ENCODE measurements at places on chromosomes 16 and 17. TPM values are rescaled to one million over a fixed set of nuclear protein-coding genes. Genes with fewer than 3 reads are reported as not detected.

The ABCA6 gene
- total RNA-seq = 8.6 TPM

The RRAD gene
- 6.3 TPM for total RNA-seq

The PLK1 gene
- 3.0 TPM for total RNA-seq

The MSLN gene
- 0.17 TPM for total RNA-seq

The SDK2 gene
- total RNA-seq = 1.6 TPM

The RGS11 gene
- total RNA-seq = 51.1 TPM

The TPSAB1 gene
- 0.11 TPM for total RNA-seq
